SK-N-SH (cell line): ENCODE measurements at places on chromosomes 5 and 9. TPM values are rescaled to one million over a fixed set of nuclear protein-coding genes. Genes with fewer than 3 reads are reported as not detected.

GRCh38 chr9:91187311-91187964 lies 174.3 kb downstream of the AUH start:
- no peaks in the 10 kb centered on the region for H3K27me3 ChIP-seq
- H3K4me1 ChIP-seq = peaks cover 15% of the 10 kb centered on the region; the same call in 1 of the 2 replicates
- DNase-seq = no peak
- no peak overlapping the region for H3K27ac ChIP-seq
- H3K4me3 ChIP-seq = no peak overlapping the region
- no peaks in the 10 kb centered on the region for H3K36me3 ChIP-seq

GRCh38 chr9:122322553-122322952 lies 48.3 kb upstream of the PTGS1 start:
- no peak overlapping the region for H3K4me3 ChIP-seq
- no peaks in the 10 kb centered on the region for H3K27me3 ChIP-seq
- DNase-seq = no peak
- peaks cover 30% of the 10 kb centered on the region for H3K36me3 ChIP-seq
- H3K4me1 ChIP-seq = no peaks in the 10 kb centered on the region
- no peak overlapping the region for H3K27ac ChIP-seq

DNA sequence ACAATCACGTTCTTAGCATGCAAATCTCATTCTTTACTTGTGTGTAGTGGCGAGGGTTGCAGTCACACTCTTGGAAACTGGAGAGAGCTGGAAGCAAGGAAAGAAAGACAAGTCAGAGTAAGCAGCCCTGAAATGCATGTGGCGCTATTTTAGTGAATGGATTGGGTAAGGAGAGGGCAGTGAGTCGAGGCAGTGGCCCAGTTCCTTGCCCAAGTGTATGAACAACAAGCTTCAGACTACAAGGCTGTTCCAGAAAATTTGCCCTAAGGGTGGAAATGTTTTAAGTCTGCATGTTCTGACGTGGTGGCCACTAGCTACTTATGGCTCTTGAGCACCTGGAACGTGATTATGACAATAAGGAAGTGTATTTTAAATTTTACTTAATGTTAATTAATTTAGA lies 59.4 kb upstream of the PTPN3 start:
- H3K4me1 ChIP-seq = no peaks in the 10 kb centered on the region
- H3K27ac ChIP-seq = no peak overlapping the region
- no peaks in the 10 kb centered on the region for H3K36me3 ChIP-seq
- H3K27me3 ChIP-seq = peaks cover 5% of the 10 kb centered on the region; the same call in 1 of the 2 replicates
- no peak overlapping the region for H3K4me3 ChIP-seq

The PCDHB15 gene
- 0.99 and 1.3 TPM in 2 replicates for polyA plus RNA-seq

- H3K27me3 ChIP-seq = no peaks in the 10 kb centered on the region
- no peaks in the 10 kb centered on the region for H3K36me3 ChIP-seq
- H3K4me1 ChIP-seq = peaks cover 29% of the 10 kb centered on the region
Observed at GRCh38 chr9:130833031-130833990, 1.7 kb upstream of the ABL1 start.

DNA sequence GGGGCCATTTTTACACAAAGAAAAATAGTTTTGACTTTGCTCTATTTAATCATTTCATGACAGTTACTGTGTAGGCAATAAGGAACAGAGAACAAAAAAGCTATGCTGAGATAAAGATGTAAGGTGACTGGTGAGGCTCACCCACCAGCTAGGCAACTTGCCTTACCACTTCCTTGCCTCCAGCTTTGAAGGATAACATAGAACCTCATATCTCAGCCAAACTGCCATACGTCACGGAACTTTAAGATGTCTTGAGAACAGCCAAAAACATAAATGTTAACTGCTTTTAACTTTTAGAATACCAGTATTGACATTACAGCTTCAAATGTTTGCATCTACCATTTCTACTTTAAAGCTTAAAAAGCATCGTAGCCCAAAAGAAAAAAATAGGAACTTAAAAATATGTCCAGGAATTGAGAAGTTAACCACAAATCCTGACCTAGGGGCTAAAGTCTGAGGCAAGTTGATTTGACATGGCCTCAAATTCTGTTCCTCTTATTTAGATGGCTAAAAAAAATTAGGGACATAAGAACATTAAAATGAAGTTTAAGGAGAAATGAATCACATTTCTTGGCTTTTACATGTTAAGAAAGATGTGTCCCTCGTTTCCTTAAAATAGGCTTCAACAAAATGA lies 7.7 kb upstream of the GCNT4 start:
- no peaks in the 10 kb centered on the region for H3K27me3 ChIP-seq
- no peak overlapping the region for H3K27ac ChIP-seq
- no peaks in the 10 kb centered on the region for H3K36me3 ChIP-seq
- H3K4me1 ChIP-seq = no peaks in the 10 kb centered on the region
- no peak for DNase-seq

The FRMPD1 gene
- not detected in 2 replicates for polyA plus RNA-seq

DNA sequence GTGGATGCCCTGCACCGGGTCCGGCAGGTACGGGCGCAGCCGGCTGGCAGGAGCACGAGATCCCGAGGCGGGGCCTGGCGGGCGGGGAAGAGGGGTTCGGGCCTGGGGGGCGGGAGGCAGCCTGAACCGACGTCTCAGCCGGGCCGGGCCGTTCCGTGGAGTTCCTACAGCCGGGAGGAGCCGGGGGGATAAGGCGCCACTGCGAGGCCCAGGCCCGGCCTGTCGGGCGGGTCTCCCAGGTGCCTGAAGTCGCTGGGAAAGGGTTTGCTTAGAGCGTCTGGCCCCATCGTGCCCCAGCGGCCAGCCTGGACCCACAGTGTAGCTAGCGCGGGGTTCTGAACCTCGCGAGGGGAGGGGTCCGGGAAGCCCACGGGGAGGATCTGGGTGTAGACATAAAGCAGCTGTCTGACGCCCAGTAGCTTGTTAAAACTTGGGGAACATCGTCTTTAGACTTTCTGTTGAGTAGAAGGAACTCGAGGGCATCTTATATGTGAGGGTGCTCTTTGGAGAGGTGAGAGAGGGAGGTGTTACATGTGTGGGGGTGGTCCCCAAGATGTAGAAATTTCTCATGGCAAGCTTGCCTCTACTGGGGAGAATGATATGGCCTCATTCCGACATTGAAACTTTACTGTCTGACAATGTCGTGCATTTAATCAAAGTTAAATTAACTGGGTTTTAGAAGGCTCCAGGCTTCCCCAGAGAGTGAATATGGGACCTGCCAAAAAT lies 524 bp downstream of the FUBP3 start:
- H3K4me1 ChIP-seq = peaks cover 11% of the 10 kb centered on the region
- DNase-seq = no peak
- H3K27ac ChIP-seq = peak overlapping the region; percentile 88; the same call in 1 of the 2 replicates
- H3K36me3 ChIP-seq = peaks cover 13% of the 10 kb centered on the region

GRCh38 chr9:128703616-128704355 lies 1.5 kb downstream of the PKN3 start:
- H3K4me3 ChIP-seq = peak overlapping the region; percentile 85; the same call in 1 of the 2 replicates
- no peak overlapping the region for H3K27ac ChIP-seq
- no peaks in the 10 kb centered on the region for H3K36me3 ChIP-seq
- no peaks in the 10 kb centered on the region for H3K27me3 ChIP-seq
- peak; percentile 27 for DNase-seq

The PLPP6 gene
- 8.8 and 11.2 TPM in 2 replicates for polyA plus RNA-seq

DNA sequence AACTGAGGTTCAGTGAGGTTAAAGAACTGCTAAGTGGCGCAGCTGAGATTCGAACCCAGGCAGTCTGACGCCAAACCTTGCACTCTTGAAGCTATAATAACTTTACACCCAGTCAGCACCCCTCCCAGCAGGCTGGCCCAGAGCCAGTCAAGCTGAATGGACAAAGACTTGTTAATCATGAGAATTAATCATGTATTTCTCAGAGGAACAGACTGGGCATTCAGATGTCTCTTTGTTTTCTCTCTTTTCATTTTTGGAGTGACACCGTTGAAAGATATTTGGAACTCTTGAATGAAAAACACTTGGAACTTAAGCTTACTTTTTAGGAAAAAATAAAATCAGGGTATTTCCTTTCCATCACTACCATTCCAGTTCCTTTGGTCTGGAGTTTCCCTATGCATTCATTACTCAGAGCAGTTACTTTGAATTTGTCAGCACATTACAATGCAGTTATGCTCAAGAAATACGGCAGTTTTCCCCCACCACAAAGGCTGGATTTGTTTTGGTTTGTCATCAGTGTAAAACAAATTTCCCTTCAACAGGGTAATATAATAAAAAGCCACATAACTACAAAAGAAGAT lies 22.6 kb upstream of the MAMDC2 start:
- no peak overlapping the region for H3K4me3 ChIP-seq
- H3K36me3 ChIP-seq = no peaks in the 10 kb centered on the region
- H3K27me3 ChIP-seq = no peaks in the 10 kb centered on the region
- DNase-seq = no peak
- H3K27ac ChIP-seq = no peak overlapping the region

- H3K4me1 ChIP-seq = no peaks in the 10 kb centered on the region
- no peak for DNase-seq
- no peak overlapping the region for H3K27ac ChIP-seq
- H3K4me3 ChIP-seq = no peak overlapping the region
Observed at GRCh38 chr5:158841481-158842276, 258.0 kb downstream of the EBF1 start.

GRCh38 chr5:126954981-126955380 lies 75.4 kb downstream of the MARCHF3 start:
- H3K27ac ChIP-seq = no peak overlapping the region
- H3K4me1 ChIP-seq = no peaks in the 10 kb centered on the region; the same call in 1 of the 2 replicates
- no peak overlapping the region for H3K4me3 ChIP-seq
- no peaks in the 10 kb centered on the region for H3K36me3 ChIP-seq
- no peaks in the 10 kb centered on the region for H3K27me3 ChIP-seq
- no peak for DNase-seq

GRCh38 chr9:128125580-128126354 lies 1.8 kb downstream of the PTGES2 start:
- no peaks in the 10 kb centered on the region for H3K4me1 ChIP-seq
- H3K4me3 ChIP-seq = peak overlapping the region; percentile 24
- DNase-seq = no peak
- no peaks in the 10 kb centered on the region for H3K27me3 ChIP-seq
- H3K27ac ChIP-seq = no peak overlapping the region
- no peaks in the 10 kb centered on the region for H3K36me3 ChIP-seq

The ADAMTS6 gene
- 15.0 and 25.8 TPM in 2 replicates for polyA plus RNA-seq

The NIM1K gene
- 0.16 and 0.23 TPM in 2 replicates for polyA plus RNA-seq

- no peaks in the 10 kb centered on the region for H3K27me3 ChIP-seq
- no peaks in the 10 kb centered on the region for H3K36me3 ChIP-seq
- peaks cover 6% of the 10 kb centered on the region; the same call in 1 of the 2 replicates for H3K4me1 ChIP-seq
- no peak overlapping the region for H3K4me3 ChIP-seq
Observed at GRCh38 chr5:167029488-167029887, 1262.0 kb upstream of the WWC1 start.

- H3K27ac ChIP-seq = no peak overlapping the region
- no peaks in the 10 kb centered on the region for H3K36me3 ChIP-seq
- peaks cover 3% of the 10 kb centered on the region; the same call in 1 of the 2 replicates for H3K4me1 ChIP-seq
- no peak for DNase-seq
- H3K27me3 ChIP-seq = no peaks in the 10 kb centered on the region
- H3K4me3 ChIP-seq = no peak overlapping the region
Observed at GRCh38 chr9:128024761-128025308, 42.3 kb downstream of the NAIF1 start.

The ZBTB5 gene
- 6.3 and 9.6 TPM in 2 replicates for polyA plus RNA-seq

- no peaks in the 10 kb centered on the region for H3K27me3 ChIP-seq
- no peaks in the 10 kb centered on the region for H3K36me3 ChIP-seq
- DNase-seq = no peak
Observed at GRCh38 chr5:58759745-58760144, 176.9 kb downstream of the RAB3C start.

DNA sequence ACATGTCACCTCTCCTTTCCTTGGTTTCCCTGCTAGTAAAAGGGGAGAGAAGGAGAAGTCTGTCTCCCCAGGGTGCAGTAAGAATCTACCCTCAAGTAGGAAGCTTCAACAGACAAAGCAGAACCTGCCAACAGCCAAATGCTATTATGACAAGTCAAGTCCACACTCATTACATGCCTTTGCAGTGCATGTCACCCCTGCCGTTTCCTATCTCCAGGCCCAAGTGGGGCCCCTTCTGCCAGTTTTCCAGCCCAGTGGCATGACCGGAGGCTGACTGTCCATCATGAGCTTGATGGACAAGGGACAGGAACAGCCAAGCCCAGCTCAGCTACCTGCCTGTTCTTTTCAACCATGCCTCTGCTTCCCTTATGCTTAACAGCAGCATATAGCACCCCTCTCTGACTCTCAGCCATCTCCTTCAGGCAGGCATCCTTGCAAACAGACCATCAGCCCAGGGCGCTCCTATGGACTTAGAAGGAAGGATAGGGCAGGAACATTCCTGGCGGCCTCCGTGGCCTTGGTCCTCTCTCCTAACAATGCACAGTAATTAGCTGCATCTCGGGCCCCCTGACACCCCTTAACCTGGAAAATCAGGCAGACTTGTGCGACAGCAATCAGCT lies 107.2 kb upstream of the RAD23B start:
- no peaks in the 10 kb centered on the region for H3K27me3 ChIP-seq
- H3K4me3 ChIP-seq = no peak overlapping the region
- no peak overlapping the region; the same call in 1 of the 2 replicates for H3K27ac ChIP-seq
- peaks cover 10% of the 10 kb centered on the region; the same call in 1 of the 2 replicates for H3K4me1 ChIP-seq

DNA sequence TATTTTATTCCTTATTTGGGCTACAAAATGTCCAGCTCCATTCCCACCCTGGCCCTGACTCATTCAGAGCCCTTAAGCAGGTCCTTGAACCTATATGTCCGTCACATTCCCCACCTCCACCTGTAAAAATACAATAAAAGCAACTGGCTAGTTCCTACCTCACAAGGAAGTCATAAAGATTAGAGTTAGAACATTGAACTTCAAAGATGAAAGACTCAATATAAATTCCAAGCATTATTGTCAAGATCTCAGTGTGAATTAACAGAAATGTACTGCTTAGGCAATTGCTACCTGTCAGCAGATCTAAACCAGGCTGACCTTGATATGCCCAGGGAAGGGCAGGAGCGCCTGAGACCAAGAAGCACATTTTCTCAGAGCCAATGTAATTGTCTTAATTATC lies 221.8 kb downstream of the ENC1 start:
- no peak overlapping the region for H3K4me3 ChIP-seq
- H3K27ac ChIP-seq = no peak overlapping the region
- DNase-seq = no peak
- H3K27me3 ChIP-seq = no peaks in the 10 kb centered on the region
- peaks cover 5% of the 10 kb centered on the region for H3K4me1 ChIP-seq

- no peak overlapping the region for H3K27ac ChIP-seq
- DNase-seq = no peak
- no peaks in the 10 kb centered on the region for H3K36me3 ChIP-seq
- H3K27me3 ChIP-seq = no peaks in the 10 kb centered on the region
- no peaks in the 10 kb centered on the region for H3K4me1 ChIP-seq
Observed at GRCh38 chr5:134594336-134594735, 38.3 kb downstream of the SAR1B start.

- no peaks in the 10 kb centered on the region for H3K36me3 ChIP-seq
- H3K4me1 ChIP-seq = peaks cover 41% of the 10 kb centered on the region
- DNase-seq = no peak
- H3K4me3 ChIP-seq = no peak overlapping the region
Observed at GRCh38 chr5:31362529-31362900, 169.0 kb downstream of the CDH6 start.

GRCh38 chr5:145965804-145966203 lies 29.4 kb downstream of the SH3RF2 start:
- no peaks in the 10 kb centered on the region for H3K36me3 ChIP-seq
- no peak overlapping the region for H3K27ac ChIP-seq
- peaks cover 10% of the 10 kb centered on the region; the same call in 1 of the 2 replicates for H3K4me1 ChIP-seq
- no peaks in the 10 kb centered on the region for H3K27me3 ChIP-seq
- H3K4me3 ChIP-seq = no peak overlapping the region

The LCN1 gene
- not detected in 2 replicates for polyA plus RNA-seq
